Activated naive CD4-positive, alpha-beta T cell treated with anti-CD3 and anti-CD28 coated beads for 36 hours (primary cell): ENCODE measurements at places on chromosomes 16 and 17.

- no peak for DNase-seq
These were observed 5.0 kb downstream of the ESRP2 start for GRCh38 chr16:68230956-68231355.

- DNase-seq: peak; percentile 25
These were observed 6.3 kb upstream of the RAB37 start for GRCh38 chr17:74730491-74731346.

- DNase-seq: peak; percentile 52
These were observed at the start of gene SRCIN1 for GRCh38 chr17:38605841-38606645. SRCIN1 (minus strand) TSS chr17:38605952; CDS start chr17:38605705, 247 bp downstream.

- DNase-seq: no peak
These were observed 21.7 kb downstream of the COTL1 start for GRCh38 chr16:84596161-84596560.

DNA sequence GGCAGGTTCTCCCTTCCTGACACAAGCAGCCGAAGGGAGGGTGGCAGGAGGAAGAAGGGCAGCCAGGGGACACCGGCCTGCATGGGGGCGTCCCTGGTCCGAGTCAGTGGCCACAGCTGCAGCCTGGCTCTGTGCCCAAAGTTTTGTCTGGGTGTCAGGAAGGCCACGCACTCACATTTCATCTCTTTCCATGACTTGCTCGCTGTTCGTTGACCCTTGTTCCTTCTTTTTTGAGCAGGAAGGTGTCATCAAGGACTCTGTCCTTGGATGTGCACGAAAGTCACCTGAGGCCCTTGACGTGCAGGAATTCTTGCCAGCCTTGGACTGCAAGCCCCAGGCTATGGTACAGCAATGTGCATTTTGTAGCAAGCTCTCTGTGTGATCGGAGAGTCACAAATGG lies 93.3 kb downstream of the TNFRSF13B start:
- no peak for DNase-seq

- DNase-seq: no peak
These were observed 19.0 kb downstream of the CCDC57 start for GRCh38 chr17:82193520-82194220.

DNA sequence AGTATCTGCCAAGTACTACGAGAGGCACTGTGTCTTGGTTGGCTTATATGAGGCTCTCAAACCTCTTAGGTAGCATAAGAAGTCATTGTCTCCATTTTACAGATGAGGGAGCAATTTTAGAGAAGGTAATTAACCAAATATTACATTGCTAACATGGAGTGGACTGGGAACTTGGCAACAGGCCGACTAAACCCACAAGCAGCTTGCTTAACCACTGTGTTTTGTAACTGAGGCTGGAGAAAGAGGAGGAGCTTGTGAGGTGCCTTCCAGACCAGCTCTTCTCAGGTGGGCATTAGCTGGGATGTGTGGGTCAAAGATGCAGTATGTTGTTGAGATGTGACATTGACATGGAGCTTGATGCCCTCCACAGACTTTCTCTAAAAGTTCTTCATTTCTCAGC lies 835.6 kb upstream of the RBFOX1 start:
- no peak for DNase-seq

DNA sequence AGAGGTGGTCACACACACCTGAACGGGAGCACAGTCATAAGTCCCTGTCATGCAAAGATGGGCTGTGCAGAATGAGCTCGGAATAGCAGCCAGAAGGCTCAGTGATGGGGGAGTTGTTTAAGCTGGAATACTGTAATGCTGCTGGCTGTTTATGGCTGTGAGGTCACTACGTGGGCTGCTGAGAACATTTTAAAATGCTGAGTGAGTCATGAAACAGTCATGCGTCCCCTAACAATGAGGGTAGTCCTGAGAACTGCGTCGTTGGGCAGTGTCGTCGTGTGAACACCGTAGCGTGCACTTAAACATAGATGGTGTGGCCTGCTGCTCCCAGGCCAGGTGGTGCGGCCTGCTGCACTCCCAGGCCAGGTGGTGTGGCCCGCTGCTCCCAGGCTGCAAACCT lies 39.7 kb downstream of the TBCD start:
- no peak for DNase-seq

- peak; percentile 69 for DNase-seq
These were observed 498 bp upstream of the PLEKHG4 start for GRCh38 chr16:67278773-67279295.

DNA sequence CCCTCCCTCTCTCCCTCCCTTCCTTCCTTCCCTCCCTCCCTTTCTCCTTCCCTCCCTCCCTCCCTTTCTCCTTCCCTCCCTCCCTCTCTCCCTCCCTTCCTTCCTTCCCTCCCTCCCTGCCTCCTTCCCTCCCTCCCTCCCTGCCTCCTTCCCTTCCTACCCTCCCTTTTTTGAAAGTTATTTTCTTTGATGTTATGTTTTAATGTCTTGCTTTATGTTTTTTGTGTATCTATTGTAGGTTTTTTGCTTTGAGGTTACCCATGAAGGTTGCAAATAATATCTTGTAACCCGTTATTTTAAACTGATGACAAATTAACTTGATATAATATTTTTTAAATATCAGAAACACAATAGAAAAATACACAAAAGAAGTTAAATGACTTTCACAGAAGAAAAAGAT lies 96.2 kb downstream of the SSH2 start:
- no peak for DNase-seq

DNA sequence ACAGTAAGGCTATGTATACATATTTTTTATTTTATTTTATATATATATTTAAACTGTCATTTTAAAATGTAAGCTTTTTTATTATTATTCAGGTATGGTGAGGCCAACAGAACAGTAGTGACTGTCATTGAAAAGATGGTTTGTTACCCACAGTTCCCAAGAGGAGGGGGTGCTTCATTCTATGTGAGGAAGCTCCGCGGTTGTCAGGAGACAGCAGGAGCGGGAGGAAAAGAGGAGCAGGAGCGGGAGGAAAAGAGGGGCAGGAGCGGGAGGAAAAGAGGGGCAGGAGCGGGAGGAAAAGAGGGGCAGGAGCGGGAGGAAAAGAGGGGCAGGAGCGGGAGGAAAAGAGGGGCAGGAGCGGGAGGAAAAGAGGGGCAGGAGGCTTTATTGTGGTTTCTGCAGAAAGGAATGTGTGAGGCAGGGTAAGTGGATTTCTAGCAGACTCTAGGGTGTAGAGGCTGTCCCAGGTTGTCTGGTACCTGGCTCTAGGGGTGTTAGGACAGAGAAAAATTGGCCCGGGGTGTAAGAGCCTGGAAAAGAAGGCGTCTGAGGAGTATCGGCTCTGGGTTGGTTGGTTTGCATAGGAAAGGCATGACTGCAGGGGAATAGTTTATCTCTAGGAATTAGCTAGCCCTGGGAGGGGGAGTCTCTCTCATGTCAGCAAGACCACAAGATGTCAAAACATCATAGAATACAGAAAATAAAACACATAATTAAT lies 64.0 kb downstream of the GP2 start:
- DNase-seq: no peak

- DNase-seq: no peak
These were observed 195.1 kb downstream of the IRF8 start for GRCh38 chr16:86093801-86094750.

DNA sequence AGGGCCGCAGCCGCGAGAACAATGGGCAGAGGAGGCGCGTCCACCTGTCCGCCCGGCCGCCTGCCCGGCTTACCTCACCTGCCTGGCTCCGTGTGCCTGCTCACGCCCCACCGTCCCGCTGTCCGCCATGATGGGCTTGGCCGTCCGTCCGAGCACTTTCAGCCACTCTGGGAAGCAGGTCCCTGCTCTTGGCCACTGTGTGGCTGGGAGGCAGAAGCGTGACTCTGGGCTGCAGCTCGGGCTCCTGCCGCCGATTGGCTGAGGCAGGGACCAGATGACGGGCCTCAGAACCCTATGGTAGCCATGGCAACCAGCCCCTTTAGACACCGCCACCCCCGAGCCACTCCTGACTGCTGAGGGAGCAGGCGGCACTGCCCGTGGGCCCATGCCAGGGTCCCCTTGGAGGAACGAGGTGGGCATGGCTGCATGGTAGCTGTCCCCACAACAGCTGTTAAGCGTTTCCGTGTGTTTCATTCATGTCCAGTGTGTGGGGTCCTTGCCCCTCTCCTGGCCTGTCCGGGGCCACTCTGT lies 8.9 kb upstream of the AXIN1 start:
- no peak for DNase-seq

- DNase-seq: no peak
These were observed 18.2 kb upstream of the BHLHA9 start for GRCh38 chr17:1251866-1252608.

DNA sequence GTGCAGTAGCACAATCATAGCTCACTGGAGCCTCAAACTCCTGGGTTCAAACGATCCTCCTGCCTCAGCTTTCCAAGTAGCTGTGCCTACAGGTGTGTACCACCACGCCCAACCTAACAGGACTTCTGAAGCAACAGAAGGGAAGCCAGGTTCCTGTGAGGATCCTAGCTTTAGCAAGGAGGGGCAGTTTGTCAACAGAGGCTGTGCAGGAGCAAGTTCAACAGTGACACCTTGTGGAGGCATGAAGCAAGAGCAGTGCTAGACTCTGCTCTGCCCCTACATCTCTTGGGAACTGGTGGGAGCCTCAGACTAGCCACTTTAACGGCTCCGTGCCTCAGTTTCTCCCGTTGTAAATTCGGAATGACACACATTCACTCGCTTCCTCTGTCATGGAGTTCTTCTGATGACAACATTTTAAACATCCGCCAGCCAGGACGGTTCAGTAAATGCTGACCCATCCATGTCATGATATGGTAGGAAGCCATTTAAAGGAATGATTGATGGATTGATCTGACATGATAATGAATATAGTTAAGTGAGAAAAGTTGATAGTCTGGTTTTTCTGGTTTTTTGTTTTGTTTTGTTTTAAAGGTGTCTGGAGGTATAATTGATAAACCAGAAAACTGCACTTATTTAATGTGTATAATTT lies 218.7 kb downstream of the MRTFB start:
- peak; percentile 50 for DNase-seq

DNA sequence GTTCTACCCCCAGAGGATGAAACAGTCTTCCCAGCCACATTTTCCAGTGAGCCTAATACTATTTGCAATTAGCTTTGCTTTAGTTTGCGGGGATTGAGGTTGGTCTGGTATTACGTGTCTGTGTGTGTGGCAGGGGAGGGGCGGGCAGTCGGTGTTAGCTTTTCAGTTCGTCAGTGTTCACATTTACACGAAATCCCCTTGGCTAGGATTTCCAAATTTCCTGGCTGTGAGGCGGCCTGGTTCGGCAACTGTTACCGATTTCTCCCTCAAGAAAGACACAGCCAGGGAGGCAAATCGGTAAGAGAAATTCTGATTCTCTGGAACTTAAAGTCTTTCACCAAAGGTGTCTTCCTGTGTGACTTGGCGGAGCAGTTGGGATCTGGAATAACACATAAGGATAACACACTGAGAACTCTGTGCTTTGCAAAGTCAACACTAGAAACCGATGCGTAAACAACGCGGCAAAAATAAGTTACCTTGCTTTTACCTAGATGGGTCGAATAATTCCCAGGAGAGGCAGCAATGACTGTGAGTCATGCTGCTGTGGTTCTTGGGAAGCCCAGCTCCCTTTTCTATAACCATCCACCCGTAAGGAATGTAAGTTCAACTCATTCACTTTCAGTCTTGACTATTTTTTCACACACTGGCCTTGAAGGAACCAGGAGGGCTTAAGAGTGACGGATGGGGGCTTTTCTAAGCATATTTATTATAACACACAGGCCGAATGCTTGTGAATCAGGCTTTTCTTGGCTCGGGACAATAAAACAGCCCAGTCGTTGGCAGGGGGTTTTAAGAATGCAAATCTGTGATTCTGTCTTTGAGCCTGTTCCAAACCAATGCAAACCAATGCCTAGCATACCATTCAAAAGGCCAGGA lies 24.2 kb downstream of the GPRC5B start:
- no peak for DNase-seq

- no peak for DNase-seq
These were observed 29.6 kb downstream of the SGSM2 start for GRCh38 chr17:2366747-2367494.

DNA sequence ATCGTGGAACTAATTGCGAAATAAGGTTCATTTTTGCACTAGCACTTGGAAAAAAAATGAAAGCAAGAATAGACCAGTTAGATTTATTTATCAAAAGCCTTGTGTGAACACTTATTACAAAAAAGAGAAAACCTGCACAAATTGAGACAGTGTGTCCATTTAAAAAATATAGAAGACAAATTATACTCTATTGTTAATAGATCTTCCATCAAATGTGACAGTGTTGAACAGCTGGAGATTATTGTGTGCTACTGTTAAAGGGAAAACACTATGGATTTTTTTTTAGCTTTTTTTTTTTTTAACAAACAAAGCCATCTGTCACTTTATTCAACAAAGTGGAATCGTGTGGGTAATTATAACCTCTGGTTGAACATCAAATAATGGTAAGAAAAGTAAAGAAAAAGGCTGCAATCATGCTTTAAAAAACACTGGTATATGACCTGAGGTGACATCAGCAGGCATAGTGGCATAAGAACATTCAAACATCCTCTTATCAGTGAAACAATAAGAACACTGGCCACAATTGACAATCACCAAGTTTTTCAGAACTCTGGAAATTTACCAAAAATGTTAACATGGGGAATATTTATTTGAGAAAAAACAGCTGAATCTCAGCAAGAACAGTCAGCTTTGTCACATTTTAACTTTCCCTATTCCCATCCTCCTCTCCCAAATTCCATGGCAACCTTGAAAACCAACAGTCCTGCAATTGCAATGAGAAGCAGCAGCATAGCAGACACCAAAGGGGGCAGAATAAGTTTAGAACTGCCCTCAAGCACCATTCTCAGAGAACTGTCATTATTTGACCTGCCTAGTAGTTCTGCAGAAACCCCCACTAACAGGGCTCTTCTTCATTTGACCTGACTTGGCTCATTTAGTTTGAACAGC lies 442.3 kb upstream of the MON1B start:
- no peak for DNase-seq

DNA sequence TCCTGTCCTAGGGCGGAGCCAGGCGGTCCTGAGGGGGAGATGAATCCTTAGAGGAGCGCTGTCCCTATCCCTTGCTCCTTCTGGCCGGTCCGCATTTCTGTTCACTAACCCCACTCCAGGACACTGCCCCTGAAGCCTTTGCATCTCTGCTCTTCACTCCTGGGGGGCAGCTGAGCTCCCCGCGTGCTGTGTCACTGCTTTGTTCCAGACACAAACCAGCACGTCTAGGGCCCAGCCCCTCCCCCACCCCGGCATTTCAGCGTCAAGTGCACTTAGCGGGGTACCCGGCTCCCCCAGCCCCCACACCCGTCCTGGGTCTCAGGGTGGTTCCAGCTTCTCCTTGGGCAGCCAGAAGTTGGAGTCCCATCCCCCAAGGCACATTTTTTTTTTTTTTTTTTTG lies 8.9 kb downstream of the CORO6 start:
- DNase-seq: no peak
